Dermis blood vessel endothelial cell (primary cell): ENCODE measurements at places on chromosomes 3 and 15. TPM values are rescaled to one million over a fixed set of nuclear protein-coding genes. Genes with fewer than 3 reads are reported as not detected.

CHRNA7 gene
- total RNA-seq = 0.34 and 0.79 TPM in 2 replicates

ZMAT3 gene
- 21.8 and 34.4 TPM in 2 replicates for total RNA-seq

OR5AC2 gene
- total RNA-seq = not detected in 2 replicates

GPR149 gene
- total RNA-seq = not detected in 2 replicates

SPESP1 gene
- total RNA-seq = 1.5 and 4.6 TPM in 2 replicates

LEKR1 gene
- total RNA-seq = 0.14 and 0.17 TPM in 2 replicates

RTP4 gene
- total RNA-seq = 1.7 and 3.1 TPM in 2 replicates

CP gene
- total RNA-seq = 0.70 and 1.0 TPM in 2 replicates

SH3BP5 gene
- 134 and 145 TPM in 2 replicates for total RNA-seq

CDHR4 gene
- total RNA-seq = not detected in 2 replicates

DNA sequence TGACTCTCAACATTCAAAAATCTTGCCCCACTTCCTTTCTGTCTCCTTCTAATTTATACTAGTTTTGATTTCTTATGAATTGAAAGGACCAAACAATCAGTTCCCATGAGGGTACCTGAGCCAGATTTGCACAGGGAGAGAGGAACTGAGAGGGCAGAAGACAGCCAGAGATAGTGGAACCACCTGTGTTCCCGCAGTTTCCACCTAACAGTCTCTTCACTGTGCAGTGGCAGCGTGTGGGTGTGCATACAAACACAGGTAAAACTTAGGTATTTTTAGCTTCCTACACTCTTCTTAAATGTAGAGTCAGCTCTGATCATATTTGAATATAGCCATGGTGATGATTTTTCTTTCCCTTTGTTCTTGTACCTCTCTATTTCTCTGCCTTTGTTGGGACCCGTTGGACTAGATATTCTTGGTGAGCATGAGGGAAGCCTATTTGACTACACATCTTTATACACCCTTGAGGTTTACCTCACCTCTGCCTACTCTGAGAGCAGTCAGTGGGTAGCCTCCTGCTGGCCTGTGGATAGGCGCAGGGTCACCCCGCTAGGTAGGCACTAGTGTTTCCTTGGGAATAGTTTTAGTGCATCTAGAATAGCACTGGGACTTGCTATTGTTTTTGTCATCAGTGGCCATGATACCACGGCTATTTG is 58.8 kb downstream of the MAP3K13 start:
- DNase-seq = no peak

DNA sequence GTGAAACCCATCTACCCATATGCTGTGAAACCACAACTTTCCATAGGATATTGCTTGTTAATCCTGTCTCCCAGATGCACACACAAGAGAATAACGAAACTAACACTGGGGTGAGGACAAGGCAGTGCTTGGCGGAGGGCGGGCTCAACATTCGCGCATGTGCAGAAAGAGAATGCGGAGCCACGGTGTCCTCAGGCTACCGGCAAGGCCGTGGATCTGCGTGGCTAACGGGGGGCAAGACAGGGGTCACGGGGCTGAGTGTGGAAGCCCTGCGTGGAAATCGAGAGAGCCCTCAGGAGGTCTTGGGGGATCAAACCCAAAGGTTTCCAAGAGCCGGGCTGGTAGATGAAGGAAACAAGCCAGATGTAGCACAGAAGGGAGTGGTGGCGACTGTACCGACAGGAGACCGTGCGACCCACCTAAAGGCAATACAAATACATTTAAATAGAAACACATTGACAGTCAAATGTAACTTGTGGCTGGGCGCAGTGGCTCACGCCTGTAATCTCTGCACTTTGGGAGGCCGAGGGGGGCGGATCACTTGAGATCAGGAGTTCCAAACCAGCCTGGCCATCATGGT is 48.5 kb upstream of the TRA2B start:
- DNase-seq = no peak

DNA sequence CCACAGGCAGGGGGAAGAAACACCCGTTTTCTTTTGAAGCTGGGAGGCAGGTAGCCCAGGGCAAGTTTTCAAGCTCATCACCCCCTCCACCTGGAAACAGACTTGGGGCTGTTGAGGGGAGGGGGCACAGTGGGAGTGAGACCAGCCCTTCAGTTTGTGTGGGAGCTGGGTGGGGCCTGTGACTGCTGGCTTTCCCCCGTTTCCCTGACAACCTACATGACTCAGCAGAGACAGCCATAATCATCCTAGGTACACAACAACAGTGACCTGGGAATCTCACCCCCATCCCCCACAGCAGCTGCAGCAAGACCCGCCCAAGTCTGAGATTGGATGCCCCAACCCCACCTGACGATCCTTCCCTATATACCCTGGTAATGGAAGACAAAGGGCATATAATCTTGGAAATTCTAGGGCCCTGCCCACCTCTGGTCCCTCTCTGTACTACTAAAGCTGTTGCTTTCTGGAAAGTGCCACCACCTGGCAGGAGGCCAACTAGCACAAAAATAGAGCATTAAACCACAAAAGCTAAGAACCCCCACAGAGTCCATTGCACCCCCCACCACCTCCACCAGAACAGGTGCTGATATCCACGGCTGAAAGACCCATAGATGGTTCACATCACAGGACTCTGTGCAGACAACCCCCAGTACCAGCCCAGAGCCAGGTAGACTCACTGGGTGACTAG is 422.2 kb upstream of the SGO1 start:
- DNase-seq = no peak

GRCh38 chr3:155241579-155241978 is 51.9 kb downstream of the STRIT1 start:
- DNase-seq = no peak

GRCh38 chr3:129796146-129796545 is 97.4 kb downstream of the TMCC1 start:
- no peak for DNase-seq

DNA sequence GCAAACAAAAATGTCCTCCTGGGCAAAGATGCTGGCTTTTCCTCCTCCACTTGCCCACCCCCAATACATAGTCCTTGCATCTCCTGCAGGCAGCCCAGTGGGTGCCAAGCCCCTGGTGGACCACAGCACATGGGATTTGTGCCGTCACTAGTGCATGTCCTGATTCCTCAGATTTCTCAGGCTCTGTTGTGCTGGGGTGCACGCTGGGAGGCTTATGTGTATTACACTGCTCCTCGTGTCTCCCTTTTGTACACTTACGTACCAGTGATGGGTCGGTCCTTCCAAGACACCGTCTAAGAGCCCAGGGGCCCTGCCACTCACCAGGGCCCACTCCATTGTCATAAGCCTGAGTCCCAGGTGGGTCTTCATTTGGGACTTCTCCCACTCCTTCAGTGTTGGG is 70.1 kb downstream of the PLXNA1 start:
- no peak for DNase-seq

DNA sequence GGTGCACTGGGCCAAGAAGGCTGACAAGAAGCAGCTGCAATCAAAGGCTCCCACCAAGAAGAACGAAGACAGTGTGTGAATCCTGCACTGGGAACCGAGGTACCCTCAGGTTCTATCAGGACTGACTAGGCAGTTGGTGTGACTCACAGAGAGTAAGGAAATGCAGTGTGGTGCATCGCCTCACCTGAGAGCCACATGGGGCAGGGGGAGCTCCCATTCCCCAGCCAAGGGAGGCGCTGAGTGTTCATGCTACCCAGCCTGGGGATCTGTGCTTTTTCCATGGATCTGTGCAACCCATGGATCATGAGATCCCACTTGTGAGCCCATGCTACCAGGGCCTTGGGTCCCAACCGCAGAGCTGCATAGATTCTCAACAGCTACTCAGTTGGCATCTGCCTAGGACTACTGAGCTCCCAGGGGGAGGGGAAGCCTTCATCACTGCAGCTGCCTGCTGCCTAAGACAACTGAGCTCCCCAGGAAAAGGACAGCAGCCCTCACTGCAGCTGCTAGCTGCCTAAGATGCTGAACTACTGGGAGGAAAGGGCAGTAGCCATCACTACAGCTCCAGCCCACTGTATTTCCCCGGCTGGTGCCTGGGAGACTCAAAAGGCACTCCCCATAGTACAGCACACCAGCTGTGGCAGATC is 6.9 kb upstream of the PLSCR2 start:
- no peak for DNase-seq

DNA sequence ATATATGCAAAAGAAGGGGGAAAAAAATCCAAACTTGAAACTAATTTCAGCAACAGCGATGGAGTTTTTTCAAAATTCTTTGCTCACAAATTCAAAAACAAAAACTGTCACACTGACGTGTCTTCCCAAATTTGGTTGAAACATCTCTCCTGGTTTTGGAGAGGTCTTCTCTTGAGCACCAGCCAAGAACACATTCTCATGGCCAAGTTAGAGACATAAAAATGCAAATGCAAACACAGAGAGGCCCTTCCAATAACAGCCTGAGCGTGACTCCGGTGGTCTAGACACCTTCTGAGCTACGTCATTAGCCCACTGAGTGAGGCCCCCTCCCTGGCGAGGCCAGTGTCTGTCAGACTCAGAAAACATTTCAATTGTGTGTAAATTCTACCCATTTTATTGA is 436.0 kb upstream of the PROK2 start:
- DNase-seq = no peak

DNA sequence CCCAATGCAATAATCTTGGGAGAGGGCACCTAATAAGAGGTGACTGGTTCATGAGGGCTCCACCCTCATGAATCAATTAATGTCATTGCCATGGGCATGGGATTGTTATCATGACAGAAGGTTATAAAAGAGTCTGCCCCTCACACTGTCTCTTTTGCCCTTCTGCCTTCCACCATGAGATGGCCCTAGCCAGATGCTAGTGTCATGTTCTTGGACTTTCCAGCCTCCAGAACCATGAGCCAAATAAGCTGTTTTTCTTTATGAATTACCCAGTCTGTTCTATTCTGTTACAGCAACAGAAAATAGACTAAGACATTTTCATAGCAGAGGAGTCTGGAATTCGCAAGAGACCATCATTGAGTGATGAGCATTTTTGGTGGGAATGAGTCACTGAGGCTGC is 16.0 kb upstream of the RAD18 start:
- no peak for DNase-seq

DNA sequence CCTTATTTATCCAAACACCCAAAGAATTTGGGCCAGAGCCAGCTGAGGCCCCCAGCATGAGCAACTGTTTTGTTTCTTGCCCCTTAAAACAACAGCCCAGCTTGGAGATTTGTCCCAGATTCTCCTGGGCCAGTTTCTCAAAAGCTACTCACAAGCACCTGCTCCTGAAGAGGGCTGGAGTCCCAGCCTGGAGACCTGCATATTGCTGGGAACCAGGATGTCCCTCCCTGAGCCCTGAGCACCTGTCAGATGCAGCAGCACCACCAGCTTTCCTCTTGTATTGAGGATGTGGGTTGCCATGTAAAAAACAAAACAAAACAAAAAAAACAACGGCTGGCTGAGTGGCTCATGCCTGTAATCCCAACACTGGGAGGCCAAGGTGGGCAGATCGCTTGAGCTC is 7.0 kb upstream of the RFT1 start:
- DNase-seq = no peak

DNA sequence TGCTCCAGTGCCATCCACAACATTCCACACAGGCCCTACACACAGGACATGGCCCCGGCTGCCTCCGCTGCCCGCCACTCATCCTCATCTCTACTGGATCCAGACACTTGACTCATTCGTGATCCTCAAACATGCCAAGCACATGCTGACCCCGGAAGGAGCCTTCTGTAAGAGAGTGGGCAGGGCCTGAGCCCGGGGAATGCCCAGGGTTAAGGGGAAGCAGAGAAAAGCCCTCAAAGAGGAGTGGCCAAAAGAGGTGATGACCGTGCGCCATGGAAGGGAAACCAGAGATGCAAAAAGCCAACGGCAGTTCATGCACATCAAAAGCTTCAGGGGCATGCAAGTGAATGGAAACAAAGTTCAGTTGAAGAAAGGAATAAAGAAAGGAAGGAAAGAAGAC is 46.1 kb downstream of the RFTN1 start:
- DNase-seq = no peak

GRCh38 chr3:8488877-8489276 is 12.7 kb upstream of the LMCD1 start:
- DNase-seq = no peak

- no peak for DNase-seq
Observed at GRCh38 chr15:48557335-48557734, 88.2 kb downstream of the FBN1 start.

DNA sequence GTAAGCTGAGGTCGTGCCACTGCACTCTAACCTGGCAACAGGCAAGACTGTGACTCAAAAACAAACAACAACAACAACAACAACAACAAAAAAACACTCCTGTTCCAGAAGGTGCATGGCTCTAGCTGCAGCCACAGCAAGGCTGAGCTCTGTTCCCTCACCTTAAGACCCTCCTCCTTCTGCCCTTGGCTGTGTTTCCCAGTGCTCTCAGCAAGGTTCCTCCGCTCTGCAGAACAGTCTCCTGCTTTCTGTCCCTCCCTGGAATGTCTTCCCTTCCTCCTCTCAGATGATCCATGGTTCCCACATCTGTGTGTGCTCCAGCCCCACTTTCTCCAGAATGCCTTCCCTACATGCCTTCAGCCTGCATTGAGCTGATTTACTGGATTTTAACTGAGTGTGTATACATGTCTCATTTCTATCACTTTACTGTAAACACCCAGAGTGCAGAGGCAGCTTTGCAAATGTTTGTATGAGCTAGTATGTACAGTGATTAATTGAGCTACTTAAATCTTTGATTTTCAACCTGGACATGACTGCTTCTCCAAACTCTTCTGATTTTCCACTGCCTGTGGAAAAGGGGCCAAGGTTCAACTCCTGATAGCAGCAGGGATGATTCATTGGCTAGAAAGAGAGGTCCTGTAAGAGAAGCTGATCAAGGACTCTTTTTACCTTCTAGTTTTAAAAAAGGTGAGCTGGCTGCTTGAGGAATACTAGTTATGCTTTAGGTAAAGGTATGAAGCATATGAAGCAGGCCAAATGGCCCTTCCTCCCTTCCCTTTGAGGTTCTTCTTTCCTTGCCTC is 14.7 kb downstream of the ANKUB1 start:
- DNase-seq = no peak

- peak; percentile 66 for DNase-seq
Observed at GRCh38 chr3:50623840-50624474, 7.0 kb downstream of the MAPKAPK3 start.

- peak; percentile 70 for DNase-seq
Observed at GRCh38 chr3:178385280-178385952, 150.8 kb upstream of the KCNMB2 start.

DNA sequence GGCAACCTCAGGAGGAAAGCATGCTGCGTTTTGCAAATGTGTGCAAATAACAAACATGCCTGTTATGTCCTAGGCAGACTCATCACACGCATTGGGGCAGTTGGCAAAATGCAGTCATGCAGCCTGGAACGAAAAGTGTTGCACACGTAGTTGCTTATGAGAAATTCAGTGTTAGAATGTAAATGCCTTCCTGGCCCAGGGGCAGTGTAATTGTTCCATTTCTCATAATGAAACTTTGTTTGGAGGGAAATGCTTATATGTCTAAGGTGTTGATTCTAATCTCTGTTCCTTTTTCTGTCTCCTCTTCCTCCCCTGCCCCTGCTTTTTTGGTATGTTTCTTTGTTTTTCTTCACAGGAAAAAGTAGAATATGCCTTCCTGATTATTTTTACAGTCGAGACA is 156.0 kb downstream of the CACNA1D start:
- DNase-seq = no peak
